ENCODE measurements at places on chromosomes 16 and 17.

DNA sequence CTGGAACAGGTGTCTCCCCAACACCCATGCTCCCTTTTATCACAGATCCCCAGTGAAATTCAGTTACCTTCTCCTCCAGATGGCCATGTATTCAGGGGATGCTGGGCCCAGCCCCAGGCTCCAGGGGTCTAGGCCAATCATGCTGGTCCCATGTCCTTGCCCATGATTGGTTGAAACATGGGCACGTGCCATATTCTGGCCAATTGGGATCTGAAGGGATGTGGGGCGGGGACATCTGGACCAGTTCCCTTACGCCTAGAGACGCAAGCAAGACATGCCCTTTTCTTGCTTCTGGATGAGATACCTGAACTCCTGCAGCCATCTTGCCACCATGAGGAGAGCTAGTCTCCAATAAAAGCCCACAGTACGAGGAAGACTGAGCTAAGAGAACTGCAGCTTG, 31.0 kb upstream of the ST6GALNAC1 start:
- no peak for DNase-seq

GRCh38 chr16:48963306-48963705, 318.3 kb downstream of the CBLN1 start:
- no peak for DNase-seq

DNA sequence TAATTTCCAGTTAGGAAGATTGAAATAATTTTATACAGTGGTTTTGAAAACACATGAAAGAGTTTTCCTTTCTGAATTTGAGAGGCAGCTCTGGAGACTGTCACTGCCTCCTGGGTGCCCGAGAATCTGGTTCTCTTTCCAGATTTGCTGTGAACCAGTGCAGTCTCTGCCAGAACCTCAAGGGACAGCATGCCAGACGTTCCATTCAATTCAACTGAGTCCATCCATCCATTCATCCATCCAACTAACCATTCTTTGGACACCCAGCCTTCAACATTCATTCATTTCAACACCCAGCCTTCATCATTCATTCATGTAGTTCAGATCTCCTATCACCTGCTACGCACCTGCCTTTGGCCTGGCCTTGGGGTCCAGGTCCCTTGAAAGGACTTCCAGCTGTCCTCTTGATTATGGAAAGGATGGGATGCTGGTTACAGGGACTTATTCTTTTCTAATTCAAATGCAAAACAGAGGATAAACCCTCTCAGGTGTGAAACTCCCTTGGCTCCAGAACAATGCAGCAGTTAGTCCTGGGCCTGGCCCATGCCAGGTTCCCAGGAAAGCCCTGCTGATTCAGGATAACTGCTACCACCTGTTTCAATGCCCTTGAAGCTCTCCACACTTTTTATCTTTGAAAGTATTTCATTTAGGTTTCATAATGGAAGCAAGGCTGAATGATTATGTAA, 68.7 kb downstream of the WSCD1 start:
- DNase-seq: no peak

GRCh38 chr16:69223882-69224281, 36.9 kb downstream of the SNTB2 start:
- DNase-seq: no peak

DNA sequence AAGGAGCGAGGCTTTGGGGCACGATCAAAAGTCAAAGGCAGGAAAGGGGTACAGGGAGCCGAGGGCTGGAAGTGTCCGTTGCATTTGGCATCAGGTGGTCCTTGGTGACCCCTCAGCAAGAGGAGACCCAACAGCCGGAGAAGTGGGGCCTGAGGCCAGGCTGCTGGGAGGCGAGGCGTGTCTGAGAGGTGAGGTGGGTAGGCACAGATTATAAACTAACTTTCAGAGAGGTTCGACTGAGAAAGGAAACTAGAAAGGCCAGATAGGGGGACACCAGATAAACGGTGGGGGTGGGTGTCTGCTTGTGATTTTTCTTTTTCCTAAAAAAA, 3.6 kb downstream of the PECAM1 start:
- DNase-seq: no peak

- no peak for DNase-seq
Measured at GRCh38 chr17:48603959-48604769, 622 bp downstream of the HOXB6 start.

- no peak for DNase-seq
Measured at GRCh38 chr16:15649727-15650018, 372 bp upstream of the NDE1 start.

DNA sequence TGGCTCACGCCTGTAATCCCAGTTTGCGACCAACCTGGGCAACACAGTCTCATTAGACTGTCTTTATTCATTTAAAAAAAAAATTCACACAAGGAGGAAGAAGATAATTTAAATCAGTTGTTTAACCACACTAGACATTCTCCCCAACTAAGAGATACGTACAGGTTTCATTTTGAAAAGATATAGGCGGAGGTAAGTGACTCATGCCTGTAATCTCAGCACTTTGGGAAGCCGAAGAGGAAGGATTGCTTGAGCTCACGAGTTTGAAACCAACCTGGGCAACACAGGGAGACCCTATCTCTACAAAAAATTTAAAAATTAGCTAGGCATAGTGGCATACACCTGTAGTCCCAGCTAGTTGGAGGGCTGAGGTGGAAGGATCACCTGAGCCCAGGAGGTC, 5.3 kb downstream of the CMTM4 start:
- DNase-seq: no peak

- no peak for DNase-seq
Measured at GRCh38 chr16:5451641-5452040, 354.0 kb upstream of the EEF2KMT start.

GRCh38 chr17:13784434-13785095, 182.8 kb upstream of the HS3ST3A1 start:
- no peak for DNase-seq

- no peak for DNase-seq
Measured at GRCh38 chr17:47338026-47338425, 14.3 kb downstream of the EFCAB13 start.

GRCh38 chr16:5820472-5820871, 722.9 kb upstream of the EEF2KMT start:
- DNase-seq: no peak

- no peak for DNase-seq
Measured at GRCh38 chr17:72011561-72011960, 109.3 kb upstream of the SOX9 start.

DNA sequence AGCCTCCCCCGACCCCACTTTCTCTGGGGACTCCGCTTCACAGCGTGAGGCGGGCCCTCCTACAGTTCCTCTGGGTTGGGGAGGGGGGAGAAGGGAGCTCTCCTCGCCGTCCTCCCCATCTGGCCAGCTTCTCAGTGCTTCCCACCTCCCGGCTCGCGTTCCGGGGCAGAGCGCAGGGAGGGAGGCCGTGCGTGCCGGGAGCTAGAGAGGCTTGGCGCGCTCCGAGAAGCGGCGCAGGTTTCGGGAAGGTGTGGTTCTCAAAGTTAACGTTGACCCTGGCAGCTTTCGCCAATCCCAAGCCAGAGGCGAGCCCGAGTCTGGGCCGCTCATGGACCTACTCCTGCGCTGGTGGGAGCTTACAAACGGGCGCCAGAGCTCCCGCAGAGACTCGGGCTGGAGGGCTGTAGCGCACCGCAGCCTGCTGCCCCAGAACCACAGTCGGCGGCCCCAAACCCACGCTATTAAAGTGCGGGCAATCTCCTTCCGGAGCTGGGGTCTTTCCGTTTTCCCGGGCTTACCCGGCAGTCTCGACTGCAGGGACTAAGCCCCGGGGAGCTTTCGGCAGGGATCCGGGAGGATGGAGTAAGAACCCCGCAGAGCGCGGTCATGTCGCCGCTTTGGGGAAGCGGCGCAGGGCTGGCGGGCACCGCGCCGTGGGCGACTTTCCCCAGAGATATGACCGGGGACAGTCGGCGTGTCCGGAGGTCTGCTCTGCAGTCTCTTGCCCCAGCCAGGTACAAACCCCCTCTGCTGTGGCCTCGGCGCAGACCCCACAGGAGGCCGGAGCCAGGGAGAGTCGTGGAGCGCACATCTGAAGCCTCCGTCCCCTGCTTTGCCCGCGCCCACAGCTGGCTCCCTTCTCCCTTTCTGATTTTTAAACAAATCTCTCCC, 787 bp downstream of the CDH11 start:
- no peak for DNase-seq

GRCh38 chr17:63830904-63831491, 3.5 kb upstream of the FTSJ3 start:
- no peak for DNase-seq

- DNase-seq: no peak
Measured at GRCh38 chr17:50588391-50589049, 28.0 kb downstream of the CACNA1G start.

GRCh38 chr16:67649494-67649931, 4.6 kb downstream of the CARMIL2 start:
- DNase-seq: no peak

GRCh38 chr16:34050787-34051320, 591.4 kb downstream of the TP53TG3F start:
- DNase-seq: no peak

DNA sequence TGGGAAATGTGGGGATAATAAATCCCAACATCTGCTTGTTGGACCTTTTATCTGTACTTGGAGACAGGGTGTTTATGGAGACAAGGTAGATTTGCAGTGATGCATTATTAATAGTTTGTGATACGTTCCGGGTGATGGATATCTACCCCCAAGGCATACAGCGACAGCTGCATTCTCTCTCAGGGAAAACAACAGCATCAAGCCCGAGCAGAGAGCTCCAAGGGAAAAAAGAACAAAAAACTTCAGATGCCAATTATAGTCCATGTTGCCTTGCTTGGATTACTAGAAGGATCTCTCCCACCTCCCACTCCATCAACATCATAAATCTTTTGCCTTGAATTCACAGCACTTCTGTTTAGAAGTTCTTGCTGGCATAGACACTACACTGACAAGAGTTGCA, 187.5 kb upstream of the CDH11 start:
- DNase-seq: no peak

GRCh38 chr17:79132271-79133064, 57.8 kb downstream of the ENGASE start:
- DNase-seq: no peak

DNA sequence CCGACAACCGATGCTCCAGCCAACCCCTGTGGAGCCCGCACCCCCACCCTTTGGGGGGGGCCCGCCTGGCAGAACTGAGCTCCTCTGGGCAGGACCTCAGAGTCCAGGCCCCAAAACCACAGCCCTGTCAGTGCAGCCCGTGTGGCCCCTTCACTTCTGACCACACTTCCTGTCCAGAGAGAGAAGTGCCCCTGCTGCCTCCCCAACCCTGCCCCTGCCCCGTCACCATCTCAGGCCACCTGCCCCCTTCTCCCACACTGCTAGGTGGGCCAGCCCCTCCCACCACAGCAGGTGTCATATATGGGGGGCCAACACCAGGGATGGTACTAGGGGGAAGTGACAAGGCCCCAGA, 17.9 kb downstream of the NGFR start:
- no peak for DNase-seq

DNA sequence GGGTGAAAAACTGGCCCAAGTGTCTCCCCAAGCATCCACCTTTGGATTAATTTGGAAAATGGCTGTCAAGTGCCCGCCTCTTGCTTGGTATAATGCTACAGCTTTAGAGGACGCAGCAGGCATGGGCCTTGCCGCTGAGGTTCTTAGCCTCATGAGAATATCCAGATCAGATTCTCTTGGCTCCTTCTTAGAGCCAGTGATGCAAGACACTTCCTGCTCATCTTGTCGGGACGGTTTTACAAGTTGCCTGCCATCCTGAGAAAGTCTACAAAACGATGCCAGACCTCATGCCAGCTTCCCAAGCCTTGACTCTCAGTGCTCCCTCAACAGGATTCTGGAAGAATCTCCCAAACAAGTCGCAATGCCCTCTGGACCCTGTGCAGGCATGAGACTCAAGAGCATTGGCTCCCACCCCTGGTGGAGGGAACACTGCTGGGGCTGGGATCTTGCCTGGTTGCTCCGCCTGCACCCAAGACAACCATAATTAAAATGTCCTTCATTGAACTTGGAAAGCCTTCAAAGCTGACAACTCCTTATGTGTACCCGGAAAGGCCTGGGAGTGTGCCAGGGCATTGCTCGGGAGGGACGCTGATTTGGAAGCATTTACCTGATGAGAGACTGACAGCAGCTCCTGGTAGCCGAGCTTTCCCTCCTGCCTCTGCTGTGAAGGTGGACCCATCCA, 25.8 kb upstream of the STH start:
- no peak for DNase-seq

DNA sequence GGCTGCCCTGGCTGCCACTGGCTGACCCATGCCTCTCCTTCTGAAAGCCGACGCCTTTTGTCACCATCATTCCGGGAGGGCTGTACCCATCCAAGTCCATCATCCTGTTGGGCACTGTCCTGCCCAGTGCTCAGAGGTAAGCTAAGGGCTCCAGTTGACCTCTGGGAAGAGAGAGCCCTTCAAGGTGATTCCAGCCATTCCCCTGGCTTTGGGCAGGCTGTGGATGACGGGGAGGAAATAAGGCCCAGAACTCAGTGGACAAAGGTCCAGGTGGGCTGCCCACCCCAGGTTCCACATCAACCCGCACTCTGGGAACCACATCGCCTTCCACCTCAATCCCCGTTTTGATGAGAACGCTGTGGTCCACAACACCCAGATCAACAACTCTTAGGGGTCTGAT, 45.8 kb downstream of the NOS2 start:
- DNase-seq: no peak

- no peak for DNase-seq
Measured at GRCh38 chr16:84239909-84240308, at the start of gene KCNG4. KCNG4 (minus strand) TSS chr16:84240012; CDS start chr16:84237485, 2,527 bp downstream.

DNA sequence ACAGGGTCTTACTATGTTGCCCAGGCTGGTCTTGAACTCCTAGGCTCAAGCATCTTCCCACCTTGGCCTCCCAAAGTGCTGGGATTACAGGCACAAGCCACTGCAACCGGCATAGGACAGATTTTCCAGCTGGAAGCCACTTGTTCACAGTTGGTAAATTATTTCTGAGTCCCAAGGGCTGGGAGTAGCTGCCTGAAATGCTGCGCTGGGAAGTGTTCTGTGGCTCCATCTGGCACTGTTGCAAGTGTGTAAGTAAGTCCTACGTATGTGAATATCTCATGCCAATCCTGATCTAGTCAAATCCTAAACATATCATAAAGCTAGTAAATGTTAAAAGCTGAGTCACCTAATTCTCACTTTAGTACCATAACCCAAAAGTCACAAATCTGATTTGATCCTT, 48.1 kb downstream of the YWHAE start:
- DNase-seq: no peak

DNA sequence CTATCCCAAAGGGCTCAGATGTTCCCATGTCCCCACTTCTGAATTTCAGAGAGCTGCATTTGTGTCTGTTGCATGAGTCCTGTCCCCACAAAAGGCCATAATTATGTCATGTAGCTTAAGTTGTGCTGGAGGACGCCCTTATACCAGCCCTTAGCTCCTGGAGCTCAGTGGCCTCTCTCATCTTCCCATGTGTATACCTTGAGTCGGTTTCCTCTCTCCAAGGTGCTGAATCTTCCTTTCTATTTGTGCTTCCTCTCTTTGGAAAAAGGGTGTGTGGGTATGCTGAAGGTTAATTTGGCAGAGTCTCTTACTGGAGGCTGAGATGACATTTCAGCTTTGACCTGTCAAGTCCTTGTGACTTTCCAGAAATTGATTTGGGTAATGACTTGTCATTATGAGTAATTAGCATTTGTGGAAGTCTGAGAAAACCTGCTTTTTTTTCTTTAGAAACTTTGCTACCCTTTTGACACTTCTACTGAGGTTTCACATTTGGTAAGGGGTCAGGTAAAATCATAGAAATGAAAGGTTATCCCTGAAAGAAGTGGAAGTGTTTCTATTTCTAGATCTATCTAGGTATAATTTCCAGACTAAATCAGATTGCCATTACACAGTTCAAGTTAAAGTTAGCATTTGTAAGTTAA, 185.4 kb downstream of the ABCC12 start:
- no peak for DNase-seq
